ENCODE measurements at places on chromosomes 7 and 10.

GRCh38 chr7:31788883-31789680 is 102.1 kb downstream of the PPP1R17 start:
- no peak for DNase-seq

- no peak for DNase-seq
These were observed 7.6 kb downstream of the NFKB2 start for GRCh38 chr10:102403115-102403514.

DNA sequence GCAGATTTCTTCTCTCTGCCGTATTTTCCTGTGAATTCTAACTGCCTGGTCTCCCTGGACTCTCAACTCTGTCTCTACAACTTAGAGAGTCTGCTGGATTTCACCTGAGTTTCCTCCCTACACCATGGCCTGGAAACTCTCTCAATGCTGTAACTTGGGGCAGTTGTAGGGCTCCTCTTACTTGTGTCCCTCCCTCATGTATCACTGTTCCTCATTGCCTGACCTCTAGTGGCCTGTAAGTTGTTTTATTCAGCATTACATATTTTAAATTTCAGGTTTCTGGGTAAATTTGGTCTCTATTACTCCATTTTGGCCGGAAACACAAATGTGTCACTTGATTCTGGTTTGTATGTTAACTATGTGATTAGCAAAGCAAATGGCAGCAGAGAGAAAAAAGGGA is 70.9 kb downstream of the DYNC1I1 start:
- no peak for DNase-seq

GRCh38 chr7:1817061-1817712 is 147.1 kb downstream of the ELFN1 start:
- no peak for DNase-seq

GRCh38 chr7:2652736-2653060 is 20.9 kb downstream of the TTYH3 start:
- DNase-seq = no peak

GRCh38 chr10:1107679-1108078 is 51.5 kb downstream of the WDR37 start:
- no peak for DNase-seq

DNA sequence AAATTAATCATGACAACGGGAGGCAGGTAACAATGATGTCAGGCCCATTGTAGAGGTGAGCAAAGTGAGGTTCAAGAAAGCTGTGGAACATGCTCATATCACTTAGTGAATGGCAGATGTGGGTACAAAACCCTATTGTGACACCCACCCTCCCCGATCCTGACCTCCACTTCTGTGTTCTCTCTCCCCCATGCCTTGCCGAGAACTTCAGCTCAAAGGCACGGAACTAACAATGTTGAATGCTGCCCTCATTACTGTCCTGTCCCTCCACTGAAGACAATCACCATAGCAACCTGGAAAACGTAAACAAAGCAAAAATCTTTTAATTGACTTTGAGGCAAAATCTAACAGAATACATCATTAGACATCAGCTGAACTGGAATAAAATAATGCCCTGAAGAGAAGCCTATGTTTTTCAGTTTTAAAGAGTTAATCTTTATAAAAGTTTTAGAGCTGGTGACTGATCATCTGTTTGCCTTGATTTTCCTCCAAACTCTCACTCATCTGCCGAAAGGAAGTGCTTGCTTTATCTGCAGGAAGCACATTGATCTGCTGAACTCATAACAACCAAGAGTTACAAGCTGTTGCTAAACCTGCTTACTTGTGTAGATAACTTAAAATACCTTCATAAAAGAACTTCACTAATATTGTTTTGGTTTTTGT is 133.6 kb downstream of the CUBN start:
- no peak for DNase-seq

GRCh38 chr7:35253710-35254495 is at the start of gene TBX20:
TSS of gene TBX20 (minus strand) at chr7:35254100. CDS start at chr7:35253620, 480 bp downstream.
- DNase-seq = peak; percentile 54

- no peak for DNase-seq
These were observed 415.3 kb upstream of the SEMA3D start for GRCh38 chr7:85602196-85602595.

DNA sequence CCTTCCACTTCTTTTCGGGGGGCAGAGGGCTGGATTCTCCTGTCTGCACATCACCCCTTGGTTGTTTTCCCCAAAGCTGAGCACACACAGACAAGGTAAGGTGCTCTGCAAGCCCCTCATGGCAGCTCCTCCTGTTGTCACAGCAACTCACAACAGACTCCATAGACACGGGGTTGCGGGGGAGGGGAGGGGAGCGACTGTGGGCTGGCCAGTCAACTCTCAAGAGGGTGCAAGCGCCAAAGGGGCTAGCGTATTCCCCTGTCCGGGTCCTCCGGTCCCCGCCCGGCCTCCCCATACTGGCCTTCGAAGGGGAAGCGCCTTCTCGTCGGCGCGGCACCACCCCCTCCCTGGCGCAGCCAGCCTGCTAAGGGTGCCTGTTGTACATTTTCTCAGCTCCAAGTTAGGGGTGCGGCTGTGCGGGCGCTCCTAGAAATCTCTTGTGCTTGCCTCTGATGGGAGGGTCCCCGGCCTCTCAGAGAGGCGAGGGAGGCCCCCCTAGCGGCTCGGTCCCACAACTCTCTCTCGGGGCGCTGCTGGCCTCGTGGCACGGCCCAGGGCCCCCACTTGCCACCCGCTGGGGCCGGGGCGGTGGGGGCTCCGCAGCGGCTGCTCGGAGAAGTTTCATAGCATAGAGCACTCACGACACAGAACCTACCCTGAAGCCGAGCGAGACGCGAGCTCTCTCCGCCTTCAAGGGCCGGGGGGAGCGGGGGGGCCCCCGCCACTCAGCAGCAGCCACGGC is 498 bp downstream of the RHOBTB1 start:
- peak; percentile 15 for DNase-seq

DNA sequence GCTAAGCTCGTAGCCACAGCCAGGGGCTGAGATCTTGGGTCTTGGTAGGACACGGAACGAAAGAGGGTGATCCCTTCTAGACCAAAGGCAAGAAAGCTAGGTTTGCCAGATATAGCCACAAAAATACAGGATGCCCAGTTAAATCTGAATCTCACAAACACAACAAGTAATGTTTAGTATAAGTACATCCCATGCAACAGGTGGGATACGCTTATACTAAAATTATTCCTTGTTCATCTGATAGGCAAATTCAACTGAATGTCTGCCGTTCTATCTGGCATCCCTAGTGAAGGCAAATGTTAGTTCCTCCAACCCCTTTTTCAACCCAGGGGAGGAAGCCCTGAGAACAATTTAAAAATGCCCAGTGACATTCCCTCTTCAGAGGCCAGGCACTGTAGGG is 131.1 kb upstream of the MGMT start:
- no peak for DNase-seq

DNA sequence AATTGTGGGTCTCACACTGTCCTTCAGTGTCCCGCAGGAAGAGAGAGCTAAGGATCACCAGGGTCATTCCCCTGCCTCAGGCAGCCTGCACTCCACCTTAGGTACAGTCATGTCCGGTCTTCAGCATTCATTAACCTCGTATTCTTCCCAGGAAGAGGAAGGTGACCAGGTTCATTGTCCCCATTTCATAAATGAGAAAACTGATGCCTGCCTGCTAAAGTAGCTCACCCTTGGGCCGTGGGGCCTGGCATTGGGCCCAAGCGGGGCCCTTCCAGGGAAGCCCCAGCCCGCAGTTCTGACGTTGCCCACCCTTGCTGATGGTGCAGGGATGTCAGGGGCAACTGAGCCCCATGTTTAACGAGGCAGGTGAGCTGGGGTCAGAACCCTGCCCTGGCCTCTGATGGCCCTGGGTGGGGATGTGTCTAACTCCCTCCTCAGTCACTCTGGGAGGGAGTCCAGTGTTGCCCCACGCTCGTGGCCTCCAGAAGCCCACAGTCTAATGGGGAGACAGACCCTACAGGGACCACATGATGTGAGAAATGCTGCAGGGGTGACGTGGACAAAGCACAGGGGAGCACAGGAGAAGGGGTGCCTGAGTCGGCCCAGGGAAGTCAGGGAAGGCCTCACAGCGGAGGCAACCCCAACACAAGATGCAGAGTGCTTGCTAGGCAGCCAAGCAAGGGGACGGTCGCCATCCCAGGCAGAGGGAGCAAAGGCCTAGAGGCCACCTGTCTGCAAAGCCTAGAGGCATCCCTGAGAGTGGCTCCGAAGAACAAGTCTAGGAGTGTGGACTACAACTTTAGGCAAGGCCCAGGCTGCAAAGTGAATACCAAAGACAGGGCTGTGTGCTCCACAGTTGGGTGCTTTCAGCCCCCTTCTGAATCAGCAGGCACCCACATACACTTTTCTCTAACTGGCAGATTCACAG is 25.1 kb downstream of the DDIT4 start:
- no peak for DNase-seq

- no peak for DNase-seq
These were observed 23.1 kb downstream of the PLPP4 start for GRCh38 chr10:120480065-120480600.

DNA sequence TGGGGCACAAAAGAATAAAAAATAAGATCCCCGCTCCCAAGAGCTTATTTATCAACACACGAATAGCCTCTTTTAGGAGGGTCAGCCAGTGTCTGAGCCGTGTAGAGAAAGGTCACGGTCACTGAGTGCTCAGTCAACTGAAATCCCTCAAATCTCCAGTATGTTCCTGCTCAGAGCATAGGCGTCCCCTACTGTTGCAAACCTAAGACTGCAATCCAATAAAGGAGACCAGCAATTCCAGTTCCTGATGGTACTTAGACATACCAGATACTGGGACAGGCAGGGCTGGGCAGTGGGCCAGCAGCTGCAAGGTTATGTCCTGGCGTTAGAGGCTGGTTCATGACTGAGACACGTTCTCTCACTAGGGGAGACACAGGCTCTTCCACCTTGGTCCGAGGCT is 93.6 kb downstream of the CACNB2 start:
- no peak for DNase-seq

DNA sequence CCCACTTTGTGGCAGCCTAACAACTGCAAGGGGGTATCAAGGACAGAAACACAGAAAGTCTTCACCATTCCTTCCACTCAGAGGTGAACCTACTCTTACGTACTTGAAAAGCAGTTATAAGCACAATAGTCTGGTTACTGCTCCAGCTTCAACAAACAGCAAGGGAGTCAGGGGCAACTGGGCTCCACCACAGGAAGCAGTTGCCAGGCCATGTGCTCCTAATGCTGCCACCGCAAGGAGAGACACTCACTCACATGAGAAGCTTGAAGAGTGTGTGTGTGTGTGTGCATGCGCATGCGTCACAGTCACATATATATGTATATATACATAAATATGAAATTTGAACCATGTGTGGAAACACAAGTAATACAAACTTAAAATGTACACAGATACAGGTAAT is 65.5 kb downstream of the GRB10 start:
- no peak for DNase-seq

GRCh38 chr7:36614959-36615358 is 109.3 kb downstream of the AOAH start:
- no peak for DNase-seq

DNA sequence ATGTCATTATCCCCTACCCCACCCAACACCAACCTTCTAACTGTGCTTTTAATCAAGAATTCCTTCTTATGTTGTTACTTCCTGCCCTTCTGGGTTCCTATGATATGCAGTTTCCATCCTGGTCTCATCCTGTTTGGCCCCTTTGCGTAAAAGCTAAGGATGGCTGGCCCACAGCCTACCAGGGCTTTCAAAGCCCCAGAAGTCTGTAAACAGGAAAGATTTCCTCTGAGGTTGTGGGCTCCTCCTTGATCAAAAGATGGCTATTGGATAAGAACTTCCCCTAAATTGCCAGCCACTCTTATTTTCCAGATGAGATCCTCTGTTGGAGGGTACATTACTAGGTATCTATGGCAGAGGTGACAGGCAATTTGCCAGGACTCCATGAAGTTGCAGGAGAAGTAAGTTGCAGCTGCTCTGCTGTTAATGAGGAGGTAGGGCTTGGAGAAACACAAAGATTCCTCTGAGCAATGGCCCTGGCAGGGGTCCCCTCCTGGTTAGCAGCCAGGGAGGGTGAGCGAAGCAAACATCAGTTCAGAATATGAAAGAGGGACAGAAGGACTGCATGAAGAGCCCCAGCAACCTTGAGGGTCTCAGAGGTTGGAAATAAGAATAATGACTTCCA is 32.1 kb downstream of the NRP1 start:
- no peak for DNase-seq

GRCh38 chr10:59903871-59904270 is 2.5 kb downstream of the CCDC6 start:
- DNase-seq = peak; percentile 33

DNA sequence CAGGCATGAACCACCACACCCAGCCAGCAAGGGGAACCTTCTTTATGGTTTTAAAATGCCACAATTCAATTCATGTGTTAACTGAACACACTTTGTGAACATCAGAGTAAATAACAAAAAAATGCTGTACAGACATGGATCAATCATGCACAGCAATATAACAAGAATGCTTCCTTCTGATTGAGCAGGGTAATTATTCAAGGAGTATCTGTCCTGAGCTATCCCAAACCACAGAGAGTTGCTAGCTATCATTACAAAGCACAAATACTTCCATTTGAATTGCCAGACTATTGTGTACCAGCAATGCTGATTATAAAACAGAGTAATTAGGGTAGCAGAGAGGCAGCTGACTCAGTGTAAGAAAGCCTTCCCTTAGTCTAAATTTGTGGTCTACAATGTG is 11.3 kb upstream of the RHOBTB1 start:
- no peak for DNase-seq

- DNase-seq = no peak
These were observed 271.9 kb downstream of the C7orf25 start for GRCh38 chr7:42639930-42640329.

DNA sequence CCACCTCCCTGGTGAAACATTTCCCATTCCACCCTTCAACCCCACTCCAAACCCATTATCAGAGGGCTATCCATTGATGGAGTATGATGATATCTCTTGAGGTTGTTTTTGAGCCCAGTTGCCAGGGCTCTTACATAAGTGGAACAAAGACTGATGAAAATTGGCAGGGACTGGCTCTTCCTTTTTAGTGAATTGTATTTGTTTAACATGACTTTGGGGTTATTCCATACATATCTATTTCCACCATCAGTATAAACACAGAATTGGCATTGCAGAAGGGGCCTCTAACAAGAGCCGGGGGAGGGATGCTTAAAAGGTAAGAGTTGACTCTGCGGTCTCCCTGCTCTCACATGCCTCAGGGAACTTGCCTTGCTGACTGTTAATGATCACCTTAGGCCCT is 28.9 kb downstream of the FZD1 start:
- DNase-seq = no peak

DNA sequence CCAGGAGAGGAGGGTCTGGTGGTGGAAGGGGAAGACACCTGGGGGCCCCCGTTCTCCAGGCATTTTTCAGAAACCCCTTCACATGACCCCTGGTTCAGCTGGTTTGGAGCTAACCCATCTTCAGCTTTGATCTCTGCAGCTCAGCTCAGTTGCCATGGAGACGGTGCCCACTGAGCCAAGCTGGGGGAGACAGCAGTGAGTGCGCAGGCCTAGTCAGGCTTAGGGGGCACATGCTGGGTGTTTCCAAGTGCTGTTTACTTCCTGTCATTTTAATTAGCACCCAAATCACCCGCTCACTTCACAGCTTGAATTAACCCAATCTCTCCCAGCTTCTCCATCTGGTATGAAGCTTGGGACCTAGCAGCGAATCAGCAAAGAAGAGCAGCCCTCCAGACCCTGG is 9.0 kb downstream of the SPOCK2 start:
- DNase-seq = no peak

GRCh38 chr10:9811601-9812000 is 1206.1 kb upstream of the CELF2 start:
- no peak for DNase-seq

- DNase-seq = no peak
These were observed 103.4 kb upstream of the FAM204A start for GRCh38 chr10:118445535-118445934.

GRCh38 chr10:33494694-33495265 is 160.3 kb upstream of the NRP1 start:
- no peak for DNase-seq
